ENCODE measurements at places on chromosomes 16 and 17.

DNA sequence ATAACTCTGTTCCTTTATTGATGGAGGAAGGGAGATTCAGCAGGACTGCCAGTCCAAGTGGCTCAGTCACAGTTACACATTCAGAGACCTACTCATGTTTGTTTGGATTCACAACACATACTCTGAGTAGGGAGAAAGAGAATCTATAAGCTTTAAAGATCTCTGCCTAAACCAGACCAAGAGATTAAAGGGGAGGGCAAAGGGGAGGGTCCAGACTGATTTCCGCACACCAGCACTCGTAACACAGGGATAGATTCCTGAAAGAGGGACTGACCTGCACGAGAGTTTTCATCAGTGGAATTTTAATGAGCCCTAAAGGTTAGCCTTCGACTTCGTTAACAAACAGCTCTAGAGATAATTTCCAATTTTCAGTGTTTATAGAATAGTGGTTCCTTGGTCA, 71.7 kb upstream of the PMFBP1 start:
- no peak for DNase-seq

- no peak for DNase-seq
These were observed 3.2 kb downstream of the AMFR start for GRCh38 chr16:56421976-56422669.

GRCh38 chr16:28513484-28514181, 7.0 kb upstream of the IL27 start:
- no peak for DNase-seq

DNA sequence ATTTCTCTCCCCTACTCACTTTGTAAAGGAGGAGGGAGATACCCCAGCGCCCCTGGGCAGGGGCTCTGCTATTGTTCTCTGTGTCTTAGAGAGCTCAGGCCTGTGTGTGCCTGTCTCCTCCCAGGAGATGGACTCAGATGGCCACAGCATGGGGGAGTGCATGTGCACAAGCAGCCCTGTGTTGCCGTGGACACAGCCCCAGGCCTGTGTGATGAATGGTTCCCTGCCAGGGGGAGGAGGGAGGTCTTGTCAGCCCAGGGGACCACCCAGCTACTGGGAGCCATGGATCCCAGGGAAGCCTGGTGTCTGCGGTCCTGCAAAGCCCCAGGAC, 26.3 kb downstream of the GINS2 start:
- no peak for DNase-seq

DNA sequence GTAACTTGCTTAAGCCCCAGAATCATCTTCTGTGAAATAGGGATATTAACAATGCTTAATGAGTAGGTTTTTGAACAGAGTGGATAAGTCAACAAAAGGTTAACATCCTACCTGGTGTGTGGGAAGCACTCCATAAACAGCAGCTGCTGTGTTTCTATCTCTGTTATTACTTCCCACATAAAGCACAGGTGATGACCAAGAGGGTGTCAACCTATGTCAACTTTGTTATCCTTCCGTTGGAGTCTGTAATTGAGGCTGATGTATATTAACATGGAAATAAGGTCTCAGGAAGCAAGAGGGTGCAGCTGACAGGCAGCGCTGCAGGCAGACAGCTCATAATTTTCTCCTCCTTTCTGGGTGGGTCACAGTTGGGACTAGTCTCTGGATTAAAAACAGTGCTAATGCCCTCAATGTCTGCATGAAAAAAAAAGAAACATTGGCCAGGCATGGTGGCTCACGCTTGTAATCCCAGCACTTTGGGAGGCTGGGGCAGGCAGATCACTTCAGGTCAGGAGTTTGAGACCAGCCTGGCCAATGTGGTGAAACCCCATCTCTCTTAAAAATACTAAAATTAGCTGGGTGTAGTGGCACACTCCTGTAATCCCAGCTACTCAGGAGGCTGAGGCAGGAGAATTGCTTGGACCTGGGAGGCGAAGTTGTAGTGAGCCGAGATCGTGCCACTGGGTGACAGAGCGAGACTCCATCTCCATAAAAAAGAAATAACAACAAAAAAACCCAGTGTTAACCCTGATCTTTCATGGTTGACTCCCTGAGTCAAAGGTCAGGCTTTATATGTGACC, 269.6 kb downstream of the SNX29 start:
- no peak for DNase-seq

DNA sequence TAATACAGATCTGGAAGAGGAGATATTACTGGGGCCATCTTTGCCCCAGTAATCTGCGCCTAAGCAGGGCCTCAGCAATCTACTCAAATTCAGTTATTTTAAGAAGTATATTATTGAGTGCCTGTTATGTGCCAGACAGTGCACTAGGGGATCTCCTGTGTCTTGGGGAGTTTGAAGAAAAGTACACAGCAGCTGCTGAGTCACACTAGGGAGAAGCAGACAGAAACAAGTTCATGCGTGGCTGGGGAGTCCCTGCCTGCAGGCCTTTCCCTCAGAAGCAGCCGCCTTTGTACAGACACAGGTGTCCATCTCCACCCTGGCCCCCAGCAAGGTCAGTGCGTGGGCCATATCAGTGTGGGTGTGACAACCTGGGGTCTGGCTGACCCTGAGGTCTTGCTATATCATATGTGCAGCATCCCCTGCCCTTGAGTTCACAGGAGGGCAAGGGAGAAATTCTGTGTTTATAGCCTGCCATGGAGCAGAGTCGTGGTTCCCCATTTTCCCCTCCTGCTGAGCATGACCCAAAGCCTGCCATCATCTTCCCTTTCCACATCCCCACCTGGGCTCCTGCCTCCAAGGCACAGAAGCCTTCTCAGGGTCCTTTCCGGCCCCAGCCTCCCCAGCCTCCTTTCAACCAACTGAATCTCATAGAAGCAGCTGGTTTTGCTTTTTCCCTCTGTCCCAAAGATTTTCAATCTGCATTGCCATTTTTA, 229.9 kb upstream of the SDK2 start:
- no peak for DNase-seq

GRCh38 chr17:65035191-65035590, 21.3 kb downstream of the GNA13 start:
- no peak for DNase-seq

DNA sequence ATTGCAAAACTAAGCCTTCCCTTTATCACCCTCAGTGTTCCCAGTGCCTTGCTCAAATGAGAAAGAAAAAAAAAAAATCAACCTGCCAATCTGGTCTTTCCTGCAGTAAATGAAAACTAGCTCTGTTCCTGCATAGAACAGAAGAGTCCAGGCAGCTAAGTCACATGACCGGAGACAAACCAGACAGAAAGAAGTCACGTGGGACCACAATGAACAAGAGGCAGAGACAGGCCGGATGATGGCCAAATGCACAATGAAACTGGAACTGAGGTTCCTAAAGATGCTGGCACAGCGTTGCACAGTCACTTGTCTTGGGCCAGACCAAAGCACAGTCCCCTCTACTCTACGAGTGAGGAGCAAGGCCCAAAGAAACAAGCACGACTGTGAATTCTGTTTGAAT, 172.5 kb downstream of the GRIN2A start:
- DNase-seq = peak; percentile 83

- no peak for DNase-seq
These were observed 59.8 kb upstream of the HSBP1 start for GRCh38 chr16:83747936-83748335.

GRCh38 chr16:16016388-16016964, 67.1 kb downstream of the ABCC1 start:
- DNase-seq = no peak
